ENCODE measurements at places on chromosomes 16 and 17.
A peak's percentile ranks its signal among the peaks of the same experiment; 100 is the strongest.

DNA sequence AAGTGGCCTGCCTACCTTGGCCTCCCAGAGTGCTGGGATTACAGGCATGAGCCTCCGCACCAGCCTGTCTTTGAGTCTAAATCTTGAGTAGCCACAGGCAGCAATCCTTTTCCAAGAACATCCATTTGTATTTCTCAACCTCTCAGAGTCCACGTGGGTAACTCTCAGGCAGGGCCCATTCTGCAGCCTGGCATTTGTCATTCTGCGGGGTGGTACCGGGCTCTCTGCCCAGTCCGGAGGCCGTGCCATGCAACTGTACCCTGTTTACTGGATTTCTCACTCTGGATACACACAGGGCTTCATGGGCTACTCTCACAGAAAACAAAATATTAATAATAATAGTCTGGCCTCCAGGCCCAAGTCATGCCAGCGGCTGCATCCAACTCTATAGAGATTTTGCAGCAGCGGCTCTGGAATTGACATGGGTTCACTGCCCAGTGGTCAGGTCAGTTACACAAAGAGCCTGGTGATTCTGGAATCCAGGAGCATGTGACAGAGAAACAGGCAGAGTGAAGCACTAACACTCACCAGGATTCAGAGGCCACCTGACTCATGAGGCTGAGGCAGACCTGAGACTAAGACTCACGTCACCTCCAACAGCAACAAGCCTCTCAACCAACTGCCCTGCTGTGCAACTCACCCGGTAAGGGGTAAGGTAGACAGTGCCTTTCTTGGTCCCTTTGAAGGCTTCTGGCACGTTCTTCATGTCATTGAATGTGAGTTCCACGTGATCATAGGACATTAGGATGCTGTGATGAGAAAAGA lies 4.0 kb downstream of the WBP2 start:
- DNase-seq = no peak

DNA sequence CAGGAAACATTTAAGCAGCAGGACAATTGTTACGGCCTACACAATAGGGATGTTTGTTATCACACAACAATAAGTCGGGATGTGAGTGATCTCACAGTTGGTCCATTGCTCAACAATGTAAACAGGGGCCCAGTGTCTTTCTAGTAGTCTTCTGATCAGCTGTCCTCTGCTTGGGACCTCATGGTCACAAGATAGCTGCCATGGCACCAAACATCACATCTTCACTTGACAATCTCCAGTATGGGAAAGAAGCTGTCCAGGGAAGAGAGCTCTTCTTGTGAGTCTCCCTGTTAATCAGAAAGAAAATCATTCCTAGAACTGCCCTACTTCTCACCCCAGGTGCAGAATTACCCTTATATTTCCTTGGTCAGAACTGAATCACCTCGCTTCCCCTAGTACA lies 6.3 kb upstream of the GPRC5B start:
- DNase-seq = no peak

DNA sequence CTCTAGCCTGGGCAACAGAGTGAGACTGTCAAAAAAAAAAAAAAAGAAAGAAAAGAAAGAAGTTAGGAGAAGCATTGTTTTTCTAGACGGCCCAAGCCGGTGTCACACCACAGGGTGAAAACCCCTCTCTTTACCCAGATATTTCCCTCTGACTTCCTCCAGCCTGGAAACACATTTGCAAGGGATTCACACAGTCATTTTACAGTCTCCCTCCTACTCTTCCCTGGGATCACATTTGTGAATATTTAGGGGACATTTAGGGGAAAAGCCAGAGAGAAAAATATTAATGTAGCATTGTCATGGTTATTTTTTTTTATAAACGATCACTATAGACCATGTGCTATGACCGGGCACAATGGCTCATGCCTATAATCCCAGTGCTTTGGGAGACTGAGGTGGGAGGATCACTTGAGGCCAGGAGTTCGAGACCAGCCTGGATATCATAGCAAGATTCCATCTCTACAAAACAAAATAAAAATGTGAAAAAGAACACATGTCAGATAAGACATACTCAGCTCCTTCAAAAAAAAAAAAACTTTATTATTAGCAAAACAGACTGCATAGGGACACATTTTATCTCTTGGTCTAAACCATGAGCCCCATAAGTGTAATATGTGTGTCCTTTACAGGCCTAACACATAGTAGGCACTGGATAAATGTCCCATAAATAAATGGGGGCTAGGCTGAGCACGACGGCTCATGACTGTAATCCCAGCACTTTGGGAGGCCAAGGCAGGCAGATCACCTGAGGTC lies 10.9 kb upstream of the SDR42E2 start:
- no peak for DNase-seq

- DNase-seq = peak; percentile 61
Observed at GRCh38 chr16:11257131-11257938, 1.3 kb upstream of the SOCS1 start.

DNA sequence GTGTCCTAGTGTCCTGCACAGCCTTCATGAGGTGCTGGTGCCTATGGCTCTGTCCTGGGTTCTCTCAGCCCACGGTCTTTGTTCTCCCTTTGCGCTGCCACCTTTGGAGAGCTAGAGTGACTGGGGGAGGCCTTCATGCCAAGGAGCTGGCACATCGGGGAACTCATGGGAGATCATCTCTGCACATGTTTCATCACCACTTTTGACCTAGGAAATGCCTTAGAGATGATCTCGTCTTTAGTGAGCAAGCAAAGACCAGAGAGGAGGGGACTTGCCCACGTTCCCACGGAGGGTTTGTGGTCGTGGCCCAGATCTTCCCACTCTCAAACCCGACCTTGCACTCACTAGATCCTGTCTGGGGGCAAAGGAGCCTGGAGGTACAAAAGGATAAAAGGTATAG lies 23.5 kb downstream of the TBX4 start:
- no peak for DNase-seq

- DNase-seq = no peak
Observed at GRCh38 chr17:52395308-52395707, 236.8 kb upstream of the CA10 start.

- no peak for DNase-seq
Observed at GRCh38 chr16:81838794-81839193, 59.7 kb downstream of the PLCG2 start.

DNA sequence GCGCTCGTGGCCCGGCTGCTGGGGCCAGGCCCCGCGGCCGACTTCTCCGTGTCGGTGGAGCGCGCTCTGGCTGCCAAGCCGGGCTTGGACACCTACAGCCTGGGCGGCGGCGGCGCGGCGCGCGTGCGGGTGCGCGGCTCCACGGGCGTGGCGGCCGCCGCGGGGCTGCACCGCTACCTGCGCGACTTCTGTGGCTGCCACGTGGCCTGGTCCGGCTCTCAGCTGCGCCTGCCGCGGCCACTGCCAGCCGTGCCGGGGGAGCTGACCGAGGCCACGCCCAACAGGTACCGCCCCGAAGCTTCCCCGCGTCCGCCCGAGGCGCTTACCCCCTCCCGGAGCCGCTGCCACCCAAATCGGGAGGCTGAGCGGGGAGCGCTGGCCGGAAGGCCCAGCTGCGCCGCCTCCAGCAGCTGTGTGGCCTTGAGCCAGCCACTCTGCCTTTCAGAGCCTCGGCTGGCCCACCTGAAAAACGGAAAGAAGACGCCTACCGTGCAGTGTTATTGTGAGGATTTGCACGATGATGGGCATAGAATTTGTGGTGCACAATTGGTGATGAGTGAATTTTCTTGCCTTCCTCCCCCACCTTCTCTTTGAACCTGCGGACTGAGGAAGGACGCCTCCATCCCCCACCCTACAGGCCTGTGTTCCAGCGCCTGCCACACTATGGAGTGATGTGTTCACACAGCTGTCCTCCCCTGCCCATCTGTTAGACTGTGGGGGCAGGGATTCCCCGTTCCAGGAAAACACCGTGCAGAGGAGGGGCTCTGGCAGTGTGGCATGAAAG lies 523 bp downstream of the NAGLU start:
- peak; percentile 83 for DNase-seq

DNA sequence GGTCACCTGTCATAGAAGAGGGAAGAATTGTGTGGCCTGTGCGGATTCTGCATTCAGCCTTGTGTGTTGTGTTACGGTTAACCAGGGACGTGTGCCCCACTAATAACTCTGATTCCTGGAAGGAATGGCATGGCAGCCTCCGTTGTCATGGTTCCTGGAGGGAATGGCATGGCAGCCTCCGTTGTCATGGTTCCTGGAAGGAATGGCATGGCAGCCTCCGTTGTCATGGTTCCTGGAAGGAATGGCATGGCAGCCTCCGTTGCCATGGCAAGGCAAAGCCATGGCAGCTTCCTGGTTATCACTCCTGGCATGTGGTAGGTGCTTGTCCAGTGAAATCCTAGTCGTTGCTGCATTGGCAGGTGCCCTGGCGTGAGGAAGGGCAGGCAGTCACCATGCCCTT lies 8.9 kb downstream of the SPG7 start:
- no peak for DNase-seq

GRCh38 chr16:65153365-65154105 lies 31.7 kb upstream of the CDH11 start:
- DNase-seq = no peak

DNA sequence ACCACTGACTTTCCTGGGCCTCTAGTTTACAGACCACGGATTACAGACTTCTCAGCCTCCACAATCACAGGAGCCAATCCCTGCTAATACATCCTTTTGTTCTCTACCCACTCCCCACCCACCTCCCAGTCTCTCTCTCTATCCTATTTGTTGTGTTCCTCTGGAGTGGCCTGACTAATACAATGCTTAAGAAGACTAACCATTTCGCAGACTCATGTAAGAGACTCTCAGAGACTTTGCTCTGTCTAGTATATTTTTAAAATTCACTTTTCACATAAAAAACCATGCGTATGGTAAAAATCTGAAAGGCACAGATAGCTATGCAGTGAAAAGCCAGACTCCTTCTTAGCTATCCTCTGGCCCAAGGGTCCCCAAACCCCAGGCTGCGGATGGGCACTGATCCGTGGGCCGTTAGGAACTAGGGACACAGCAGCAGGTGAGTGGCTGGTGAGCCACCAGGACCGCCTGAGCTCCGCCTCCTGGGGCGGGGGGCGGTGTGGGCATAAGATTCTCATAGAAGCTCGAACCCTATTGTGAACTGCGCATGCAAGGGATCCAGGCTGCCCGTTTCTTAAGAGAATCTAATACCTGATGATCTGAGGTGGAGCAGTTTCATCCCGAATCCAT lies 7.6 kb downstream of the PIK3R6 start:
- DNase-seq = no peak

DNA sequence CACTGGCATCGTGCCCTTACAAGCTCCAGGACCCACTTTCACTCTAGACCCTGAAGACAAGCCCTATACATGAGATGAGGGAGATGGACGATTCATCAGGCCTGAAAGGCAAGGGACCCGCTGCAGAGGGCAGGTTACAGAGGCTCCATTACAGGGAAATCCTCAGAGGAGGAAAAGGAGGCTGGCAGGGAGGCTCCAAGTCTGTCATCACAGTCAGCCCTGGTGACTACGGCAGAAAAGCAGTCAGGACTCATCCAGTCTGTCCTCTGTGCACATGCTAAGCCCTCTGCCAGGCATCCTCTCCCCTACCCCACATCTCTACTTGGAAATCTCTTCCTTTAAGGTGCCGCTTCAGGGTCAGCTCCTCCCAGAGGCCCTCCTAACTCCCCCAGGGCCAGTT lies 197.7 kb upstream of the CDH5 start:
- DNase-seq = no peak

- no peak for DNase-seq
Observed at GRCh38 chr16:88355389-88356123, 27.2 kb upstream of the ZNF469 start.

GRCh38 chr17:45868276-45868675 lies 23.6 kb downstream of the SPPL2C start:
- no peak for DNase-seq

DNA sequence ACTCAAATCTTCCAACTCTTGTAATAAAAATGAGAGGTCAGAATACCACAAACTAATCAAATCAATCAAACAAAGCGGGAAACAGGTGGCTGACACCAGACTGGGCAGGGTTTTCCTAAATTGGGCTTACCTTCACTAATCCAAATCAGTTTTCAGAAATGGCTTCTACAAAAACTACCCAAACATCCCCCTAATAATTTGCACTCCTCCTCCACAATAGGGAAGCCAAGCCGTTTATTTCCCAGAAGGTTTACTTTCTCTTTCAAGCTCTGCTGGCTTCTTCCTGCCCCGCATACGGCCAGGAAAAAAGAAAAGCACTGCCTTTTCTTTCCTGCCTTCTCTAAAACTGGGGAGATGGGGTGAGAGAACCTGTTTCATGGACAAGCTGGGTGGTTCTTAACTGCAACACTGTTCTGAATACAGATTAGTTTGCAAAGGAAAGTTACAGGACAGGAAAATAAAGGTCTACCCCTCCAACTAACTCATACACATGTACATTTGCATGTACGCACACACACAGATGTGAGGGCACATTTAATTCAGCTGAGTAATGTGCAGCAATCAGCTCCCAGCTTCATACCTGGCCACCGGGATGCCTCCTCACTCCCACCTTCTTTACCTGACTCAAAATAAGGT lies 9.2 kb downstream of the STAT3 start:
- peak; percentile 58 for DNase-seq

- no peak for DNase-seq
Observed at GRCh38 chr16:3987231-3987630, 106.7 kb upstream of the CREBBP start.

- DNase-seq = no peak
Observed at GRCh38 chr17:3574231-3574630, 16.6 kb upstream of the TRPV3 start.

DNA sequence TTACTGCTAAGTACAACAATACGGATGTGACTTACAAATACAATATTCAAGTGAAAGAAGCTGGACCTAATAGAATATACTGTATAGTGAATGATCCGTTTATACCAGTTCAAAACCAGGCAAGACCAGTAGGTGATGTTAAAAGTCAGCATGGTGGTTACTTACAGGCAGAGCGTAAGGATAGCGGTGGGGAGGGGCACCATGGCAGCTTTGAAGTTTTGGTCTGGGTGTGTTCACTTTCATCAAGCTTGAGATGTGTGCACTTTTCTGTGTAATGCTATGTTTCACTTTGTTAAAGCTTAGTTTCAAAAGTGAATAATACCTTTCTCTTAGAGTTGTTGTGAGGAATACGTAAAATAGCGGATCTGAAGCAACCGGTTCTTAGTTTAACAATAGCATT lies 16.5 kb upstream of the SLC35G3 start:
- DNase-seq = no peak

DNA sequence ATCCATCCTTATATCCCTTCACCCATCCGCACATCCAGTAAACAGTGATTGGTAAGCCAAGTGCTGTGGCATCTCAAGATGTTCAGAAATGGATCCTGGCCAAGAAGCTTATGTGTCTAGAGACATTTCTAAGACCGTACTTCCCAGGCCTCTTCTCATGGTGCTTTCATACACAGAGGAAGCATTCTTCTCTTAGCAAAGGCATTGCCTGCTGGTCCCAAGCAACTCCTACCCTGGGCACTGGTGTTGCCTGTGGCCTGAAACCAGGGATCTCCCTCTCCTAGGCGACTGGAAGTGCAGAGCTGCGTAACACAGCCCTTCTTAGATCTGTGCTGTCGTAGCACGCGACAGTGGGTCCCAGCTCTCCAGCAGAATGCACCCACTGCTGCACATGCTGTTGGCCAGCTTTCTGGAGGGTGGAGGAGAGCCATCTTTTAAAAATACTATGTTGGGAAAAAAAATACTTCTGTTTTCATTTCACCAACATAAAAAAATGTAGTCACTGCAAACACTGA lies 182.9 kb downstream of the CCDC182 start:
- DNase-seq = no peak

GRCh38 chr16:68397710-68398201 lies 50.6 kb downstream of the SMPD3 start:
- DNase-seq = no peak

GRCh38 chr16:10069374-10069773 lies 112.9 kb downstream of the GRIN2A start:
- DNase-seq = no peak

GRCh38 chr17:10019941-10020451 lies 114.9 kb upstream of the RCVRN start:
- DNase-seq = no peak
